Fibroblast of skin of abdomen (primary cell): ENCODE measurements at places on chromosomes 1 and 21.

- no peak for DNase-seq
These were observed 13.1 kb downstream of the STK40 start for GRCh38 chr1:36372617-36373016.

DNA sequence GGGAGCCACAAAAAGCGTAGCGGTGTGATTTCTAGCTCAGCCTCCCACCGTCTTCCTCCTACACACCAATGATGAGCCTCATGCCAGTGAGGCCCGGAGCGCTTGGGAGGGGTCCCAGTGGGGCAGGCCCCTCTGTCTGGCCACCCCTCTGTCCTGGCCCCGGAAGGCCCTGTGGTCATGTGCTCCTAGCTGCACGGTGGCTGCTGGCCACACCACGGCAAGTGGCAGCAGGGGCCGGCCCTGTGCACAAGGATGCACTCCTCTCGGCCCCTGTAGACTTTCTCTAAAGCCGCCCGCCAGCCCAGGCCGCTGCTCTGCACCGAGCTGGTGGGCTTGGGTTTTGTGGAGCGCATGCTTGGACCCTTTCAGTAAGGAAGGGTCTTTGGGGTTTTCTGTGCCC lies 53.6 kb downstream of the KCNAB2 start:
- no peak for DNase-seq

DNA sequence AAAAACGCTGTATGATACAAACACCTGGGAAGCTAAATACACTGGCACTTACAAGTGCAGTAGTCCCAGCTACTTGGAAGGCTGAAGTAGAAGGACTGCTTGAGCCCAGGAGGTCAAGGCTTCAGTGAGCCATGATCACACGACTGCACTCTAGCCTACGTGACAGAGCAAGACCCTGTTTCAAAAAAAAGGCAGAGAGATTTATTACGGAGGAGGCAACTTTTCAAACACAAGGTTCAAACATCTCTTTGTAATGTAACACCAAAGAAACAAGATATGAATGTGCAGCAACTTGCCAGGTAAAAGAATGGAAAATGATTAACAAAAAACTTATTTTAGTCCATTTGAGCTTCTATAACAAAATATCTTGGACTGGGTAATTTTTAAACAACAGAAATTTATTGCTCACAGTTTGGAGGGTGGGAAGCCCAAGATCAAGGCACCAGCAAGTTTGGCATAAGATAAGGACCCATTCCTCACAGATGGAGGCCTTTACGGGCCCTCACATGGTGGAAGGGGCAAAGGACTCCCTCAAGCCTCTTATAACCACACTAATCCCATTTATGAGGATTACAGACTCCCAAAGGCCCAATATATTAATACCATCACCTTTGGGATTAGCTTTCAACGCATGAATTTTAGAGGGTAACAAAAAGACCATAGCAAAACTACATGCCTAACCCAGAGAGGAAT lies 73.3 kb downstream of the EVI5 start:
- no peak for DNase-seq

DNA sequence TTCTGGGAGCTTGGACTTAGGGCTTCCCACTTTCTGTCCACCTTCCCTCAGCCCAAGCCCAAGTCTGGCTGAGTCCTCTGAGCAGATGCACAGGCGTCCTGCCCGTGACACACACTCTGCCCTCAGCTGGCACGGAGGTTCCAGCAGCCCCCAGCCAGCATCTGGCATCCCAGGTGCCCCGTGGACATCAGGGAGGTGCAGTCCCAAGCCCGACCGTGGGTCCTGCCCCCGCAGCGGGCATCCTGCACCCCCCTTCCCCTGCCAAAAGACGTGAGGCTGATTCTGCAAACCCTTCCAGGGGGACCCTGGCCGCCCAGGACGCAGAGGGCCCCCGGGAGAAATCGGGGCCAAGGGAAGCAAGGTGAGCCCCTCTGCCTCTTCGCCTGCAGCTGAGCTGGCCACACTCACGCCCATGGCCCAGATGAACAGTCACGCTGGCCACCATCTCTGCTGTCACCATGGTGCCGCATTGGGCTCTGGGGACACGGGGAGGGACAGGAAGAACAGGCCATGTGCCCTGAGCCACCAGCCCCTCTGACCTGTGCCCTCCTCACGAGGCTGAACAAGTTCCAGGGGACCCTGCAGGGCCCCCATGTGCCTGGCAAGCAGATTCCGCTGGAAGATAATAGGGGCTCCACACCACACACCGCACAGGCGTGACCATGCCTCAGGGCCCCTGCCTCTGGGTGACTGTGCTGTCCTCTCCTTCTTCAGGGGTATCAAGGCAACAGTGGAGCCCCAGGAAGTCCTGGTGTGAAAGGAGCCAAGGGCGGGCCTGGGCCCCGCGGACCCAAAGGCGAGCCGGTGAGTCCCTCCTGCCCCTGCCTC lies 20.6 kb downstream of the COL6A2 start:
- no peak for DNase-seq

- no peak for DNase-seq
These were observed 412.1 kb downstream of the LTN1 start for GRCh38 chr21:28580585-28580984.

GRCh38 chr1:244370060-244370637 lies 81.6 kb downstream of the ADSS2 start:
- no peak for DNase-seq

DNA sequence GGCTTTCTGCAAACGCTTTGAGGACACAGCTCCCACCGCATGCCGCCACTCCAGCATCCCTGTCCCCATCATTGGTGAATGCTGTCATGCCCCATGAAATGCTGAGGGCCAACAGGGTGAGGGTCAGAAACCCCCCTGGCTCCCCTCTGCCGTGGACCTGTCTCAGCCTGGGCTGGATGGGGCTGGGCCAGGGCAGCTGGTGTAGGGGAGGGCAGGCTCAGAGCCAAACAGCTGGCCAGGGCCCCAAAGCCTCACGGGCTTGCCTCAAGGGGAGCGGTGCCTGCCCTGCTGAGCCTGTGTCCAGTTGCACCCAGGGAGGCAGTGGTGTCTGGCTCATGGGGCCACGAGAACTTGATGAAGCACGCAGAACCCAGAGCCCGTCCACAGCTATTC lies 49.7 kb downstream of the S100B start:
- no peak for DNase-seq

DNA sequence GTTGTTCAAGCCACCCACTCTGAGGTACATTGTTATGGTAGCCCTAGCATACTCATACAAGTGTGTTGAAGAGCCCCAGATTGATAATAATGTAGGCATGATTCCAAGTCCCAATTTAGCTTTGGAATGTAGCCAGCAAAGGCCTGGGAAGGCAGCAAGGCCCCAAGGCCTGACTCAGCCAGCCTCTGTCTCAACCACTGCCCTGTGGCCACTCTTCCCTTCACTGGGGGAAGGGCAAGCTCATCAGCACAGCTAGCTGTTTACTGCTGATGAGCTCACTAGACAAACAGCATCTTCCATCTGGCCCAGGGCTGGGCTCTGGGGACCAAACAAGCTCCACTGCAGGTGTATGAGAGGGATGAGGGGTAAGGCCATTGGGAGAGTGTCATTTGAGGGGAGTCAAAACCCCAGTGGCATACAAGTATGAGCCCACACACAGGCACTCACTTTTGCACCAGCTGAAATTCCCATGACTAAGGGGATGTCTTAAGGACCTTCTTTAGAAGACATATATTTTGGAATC lies 2.2 kb upstream of the IRF6 start:
- DNase-seq = peak; percentile 90

- DNase-seq = no peak
These were observed 40.6 kb downstream of the PDC start for GRCh38 chr1:186420311-186420710.

- peak; percentile 31 for DNase-seq
These were observed 131.4 kb downstream of the HS2ST1 start for GRCh38 chr1:87045761-87046304.

- no peak for DNase-seq
These were observed 153.6 kb downstream of the PGBD5 start for GRCh38 chr1:230272557-230272956.

DNA sequence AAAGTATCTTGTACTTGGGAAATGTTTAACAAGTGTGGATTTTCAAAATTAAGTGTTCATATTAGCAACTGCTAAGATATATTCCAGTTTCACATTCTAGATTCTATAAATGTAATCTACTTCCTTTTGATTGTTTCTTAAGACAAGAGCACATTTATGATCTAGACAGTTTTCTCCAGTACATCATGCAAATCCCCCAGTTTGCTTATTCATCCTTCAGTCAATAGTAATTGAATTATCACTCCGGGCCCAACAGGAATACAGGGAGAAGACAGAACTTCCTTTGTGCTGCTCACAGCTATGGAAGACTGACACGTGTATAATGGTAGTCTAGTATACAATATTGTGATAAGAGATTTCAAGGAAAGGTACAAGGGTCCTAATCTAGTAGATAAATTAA lies 14.5 kb downstream of the PLA2G4A start:
- DNase-seq = no peak

DNA sequence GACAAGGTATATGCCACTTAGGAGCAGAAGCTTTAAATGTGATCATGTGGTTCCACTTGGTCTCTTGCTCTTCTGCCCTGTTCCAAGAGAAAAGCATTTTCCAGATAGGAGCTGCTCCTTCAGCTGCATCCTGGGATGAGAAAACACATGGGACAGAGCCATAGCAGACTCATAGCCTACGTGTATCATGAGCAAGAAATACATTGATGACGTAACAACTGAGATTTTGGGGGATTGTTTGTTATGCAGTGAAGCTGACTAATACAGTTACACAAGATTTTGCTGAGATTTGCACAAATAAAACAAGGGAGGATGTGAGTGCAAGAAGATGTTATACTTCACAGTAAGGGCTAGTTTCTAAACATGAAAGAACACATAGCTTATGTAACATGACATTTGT lies 36.0 kb upstream of the IRF2BP2 start:
- DNase-seq = no peak

GRCh38 chr1:228434689-228435088 lies 18.0 kb upstream of the TRIM17 start:
- no peak for DNase-seq

DNA sequence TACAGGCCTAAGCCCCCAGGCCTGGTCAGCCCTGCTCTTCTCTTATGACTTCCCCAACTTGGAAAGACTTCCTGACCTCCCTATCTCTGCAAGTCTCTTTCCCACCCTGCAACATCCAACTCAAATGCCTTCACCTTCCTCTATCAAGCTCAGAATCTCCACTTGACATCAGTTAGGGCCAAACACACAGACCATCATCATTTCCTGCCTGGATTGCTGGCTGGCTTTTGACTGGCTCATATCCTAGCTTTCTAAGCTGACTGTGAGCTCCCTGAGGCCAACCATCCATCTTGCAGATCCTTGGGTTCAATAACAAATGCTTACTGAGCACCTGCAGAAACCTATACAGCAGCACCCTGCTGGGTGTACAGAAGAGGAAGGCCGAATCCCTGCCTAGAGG lies 137.3 kb upstream of the EDN2 start:
- DNase-seq = no peak

- no peak for DNase-seq
These were observed 69.9 kb upstream of the ADGRL2 start for GRCh38 chr1:81730881-81731280.

- no peak for DNase-seq
These were observed 43.2 kb downstream of the NEK2 start for GRCh38 chr1:211632117-211632807.

- DNase-seq = no peak
These were observed 31.7 kb downstream of the PROX1 start for GRCh38 chr1:214019499-214019898.

DNA sequence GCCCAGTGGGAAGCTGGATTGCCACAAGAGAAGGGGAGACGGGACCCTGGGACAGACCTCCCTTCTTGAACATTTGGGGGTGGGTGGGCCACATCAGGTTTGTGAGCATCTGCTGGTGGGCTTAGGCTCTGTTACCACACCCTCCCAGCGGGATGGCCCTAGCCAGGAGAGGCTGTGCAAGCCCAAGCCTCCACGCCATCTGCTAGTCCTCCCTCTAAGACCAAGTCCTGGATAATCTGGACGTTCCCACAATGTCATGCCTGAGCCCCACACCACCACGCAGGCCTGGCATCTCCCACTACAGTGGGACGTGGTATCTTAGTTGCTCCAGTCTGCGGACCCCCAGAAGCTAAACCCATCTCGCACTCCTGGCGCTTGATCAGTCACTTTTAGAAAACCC lies 3.7 kb upstream of the IBA57 start:
- DNase-seq = no peak

DNA sequence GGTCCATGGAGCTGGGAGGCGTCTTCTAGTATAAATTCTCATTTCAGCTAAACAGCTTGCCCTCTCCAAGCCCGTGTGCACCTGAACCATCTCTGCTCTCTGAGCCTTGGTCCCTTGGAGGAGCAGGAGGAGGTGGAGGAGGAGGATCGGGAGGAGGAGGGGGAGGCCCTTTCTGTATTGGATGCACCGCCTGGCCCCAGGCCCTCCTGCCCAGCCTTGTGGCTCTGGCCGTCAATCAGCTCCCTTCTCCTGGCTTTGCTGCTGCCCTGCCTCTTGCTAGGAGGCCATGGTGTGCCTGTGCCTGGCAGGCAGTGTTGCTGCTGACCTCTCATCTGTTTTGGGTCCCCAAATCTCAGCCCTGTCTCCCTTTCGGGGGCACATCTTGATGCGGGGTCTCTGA lies 9.0 kb downstream of the COL18A1 start:
- no peak for DNase-seq

GRCh38 chr1:33219886-33220661 lies 36.2 kb upstream of the ZNF362 start:
- no peak for DNase-seq

- DNase-seq = peak; percentile 39
These were observed 36.8 kb upstream of the RALGPS2 start for GRCh38 chr1:178688244-178688643.

DNA sequence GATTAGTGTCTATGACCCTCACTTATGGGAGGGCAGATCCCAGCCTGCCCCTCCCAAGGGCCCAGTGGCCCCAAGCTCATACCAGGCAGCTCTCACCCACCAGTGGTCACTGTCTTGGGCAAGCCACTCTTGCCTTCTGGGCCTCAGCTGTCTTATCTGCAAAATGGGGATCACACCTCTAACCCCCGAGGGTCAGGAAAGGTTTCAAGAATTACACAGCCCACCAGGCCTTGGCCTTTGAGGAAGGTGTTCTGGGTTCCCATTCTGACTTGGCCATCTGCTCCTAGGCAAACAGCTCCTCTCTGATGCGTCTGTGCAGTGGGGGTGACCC lies 16.8 kb downstream of the RUNX3 start:
- no peak for DNase-seq

DNA sequence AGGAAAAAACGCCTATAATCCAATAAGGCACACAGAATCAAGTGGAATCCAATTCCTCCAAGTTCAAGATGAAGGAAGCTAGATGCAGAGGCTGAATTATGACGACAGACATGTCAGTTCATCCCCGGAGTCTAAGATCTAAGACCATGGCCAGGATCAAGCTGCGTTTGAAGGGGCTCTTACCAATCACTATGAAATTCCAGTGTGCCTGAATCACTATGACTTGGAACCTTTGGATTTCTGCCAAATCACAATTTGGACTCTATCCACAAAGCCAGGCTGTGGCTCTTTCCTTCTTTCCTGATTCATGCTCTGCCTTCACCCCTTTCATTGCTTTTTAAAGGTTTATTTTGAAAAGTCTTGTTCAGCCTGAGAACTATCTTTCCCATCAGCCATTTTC lies 17.1 kb downstream of the OLIG2 start:
- DNase-seq = peak; percentile 90

GRCh38 chr1:45542591-45542990 lies 8.0 kb upstream of the AKR1A1 start:
- no peak for DNase-seq

GRCh38 chr1:23600283-23600682 lies 41.0 kb upstream of the ID3 start:
- no peak for DNase-seq

GRCh38 chr21:38268864-38269575 lies 12.2 kb downstream of the KCNJ15 start:
- DNase-seq = no peak

- DNase-seq = no peak
These were observed 7.2 kb upstream of the OPTC start for GRCh38 chr1:203486618-203487370.

GRCh38 chr1:38194472-38194871 lies 147.9 kb upstream of the POU3F1 start:
- DNase-seq = no peak
